ENCODE measurements at places on chromosomes 5 and 9.

DNA sequence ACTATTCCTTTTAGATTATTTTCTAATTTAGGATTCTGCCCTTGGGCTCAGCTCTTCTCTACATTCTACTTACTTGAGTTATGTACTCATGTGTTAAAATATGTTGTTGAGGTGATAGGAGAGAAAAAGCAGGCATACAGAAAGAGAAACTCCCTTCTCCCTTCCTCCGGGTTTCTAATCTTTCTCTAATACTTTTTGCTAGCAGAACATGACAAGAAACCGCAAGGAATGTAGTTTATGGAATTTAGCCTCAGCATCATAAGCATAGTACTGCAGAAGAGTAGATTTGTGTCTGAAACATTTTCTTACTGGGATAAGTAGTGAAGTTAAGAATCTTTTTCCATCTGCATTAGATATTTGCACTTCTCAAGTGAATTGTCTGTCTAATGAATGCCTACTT, 139.5 kb upstream of the CYLC2 start:
- no peak for DNase-seq

- DNase-seq: no peak
These were observed 114.6 kb upstream of the ADAMTSL1 start for GRCh38 chr9:18359335-18359734.

- no peak for DNase-seq
These were observed 27.6 kb downstream of the TRPC7 start for GRCh38 chr5:136337788-136338187.

GRCh38 chr9:19151425-19152159, 24.3 kb upstream of the PLIN2 start:
- DNase-seq: no peak

DNA sequence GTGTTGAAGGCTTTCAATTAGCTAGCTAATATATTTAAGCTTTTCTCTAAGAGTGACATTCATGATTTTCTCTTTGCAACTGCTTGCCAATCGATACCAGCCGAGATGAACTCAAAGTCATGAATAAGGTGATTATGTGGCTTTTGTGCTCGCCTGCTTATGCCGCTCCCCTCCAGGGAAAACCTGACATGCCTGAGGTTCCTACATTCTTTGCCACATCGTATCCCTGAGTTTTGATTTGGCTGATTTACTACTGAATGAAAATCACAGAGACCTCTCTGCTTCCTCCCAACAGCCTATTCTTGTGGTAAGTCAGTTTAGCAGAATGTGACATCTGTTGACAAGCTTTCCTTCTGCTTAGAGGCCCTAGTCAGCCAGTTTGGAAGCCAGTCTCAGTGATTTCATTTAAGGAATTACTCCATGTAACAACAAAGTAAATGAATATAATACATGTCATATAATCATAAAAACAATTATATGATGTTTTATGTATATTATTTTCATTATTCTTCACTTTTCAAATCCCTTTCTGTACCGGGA, 513.4 kb downstream of the CSNK1G3 start:
- DNase-seq: no peak

GRCh38 chr9:93133681-93134014, 403 bp downstream of the NINJ1 start:
- DNase-seq: no peak

- no peak for DNase-seq
These were observed 45.9 kb downstream of the TTC1 start for GRCh38 chr5:160054831-160055230.

DNA sequence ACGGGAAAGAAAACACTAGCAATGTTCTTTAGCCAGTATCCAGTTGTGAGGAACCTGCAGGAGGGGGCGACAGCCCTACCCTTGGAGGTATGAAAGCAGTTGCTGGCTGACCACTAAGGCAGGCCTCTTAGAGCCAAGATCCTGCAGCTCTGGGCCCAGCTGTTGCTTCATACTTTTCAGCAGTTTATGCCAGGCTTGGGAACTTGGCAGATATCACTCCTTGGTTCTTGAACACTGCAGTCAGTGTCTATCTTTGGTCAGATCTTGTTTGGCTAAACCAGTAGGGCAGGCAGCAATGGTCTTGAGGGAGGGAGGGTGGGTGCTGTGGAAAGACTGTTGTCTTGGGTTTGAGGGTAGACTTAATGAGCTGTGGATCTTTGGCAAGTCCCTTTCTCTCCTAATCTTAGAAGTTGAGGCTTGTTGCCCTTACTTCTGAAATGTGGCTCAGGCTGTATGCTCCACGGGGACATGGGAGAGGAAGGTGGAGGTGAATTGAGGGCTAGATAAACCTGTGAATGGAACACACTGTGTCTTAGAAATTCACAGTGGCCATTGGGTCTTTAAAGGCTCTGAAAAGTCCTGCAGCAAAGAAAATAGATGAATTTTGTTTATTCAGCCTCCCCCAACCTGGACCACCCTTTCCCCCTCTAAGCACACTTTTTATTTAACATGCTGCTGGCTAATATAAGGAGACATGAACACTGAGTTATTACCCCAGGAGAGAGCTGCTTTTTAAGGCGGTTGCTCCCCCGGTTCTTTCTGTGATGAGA, 37.5 kb downstream of the ZNF618 start:
- no peak for DNase-seq

DNA sequence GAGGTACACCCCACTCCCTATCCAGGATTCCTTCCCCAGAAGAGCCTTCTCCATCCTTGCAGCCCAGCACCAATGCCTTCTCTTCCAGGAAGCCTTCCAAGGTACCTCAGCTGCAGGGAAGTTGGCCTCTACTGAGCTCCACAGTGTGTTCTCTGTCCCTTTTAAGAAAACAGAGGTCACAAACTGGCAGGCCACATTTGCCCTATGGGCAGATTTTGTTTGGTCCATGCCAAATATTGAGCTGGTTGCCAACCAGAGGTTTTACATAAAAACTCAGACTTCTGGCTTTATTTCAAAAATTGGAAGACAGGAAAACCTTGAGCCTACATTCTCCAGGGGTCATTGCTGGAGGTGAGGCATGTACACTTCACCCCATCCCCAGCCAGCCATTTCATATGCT, 9.0 kb upstream of the NDST1 start:
- DNase-seq: no peak

GRCh38 chr9:134891053-134891452, 10.4 kb downstream of the FCN2 start:
- DNase-seq: no peak

DNA sequence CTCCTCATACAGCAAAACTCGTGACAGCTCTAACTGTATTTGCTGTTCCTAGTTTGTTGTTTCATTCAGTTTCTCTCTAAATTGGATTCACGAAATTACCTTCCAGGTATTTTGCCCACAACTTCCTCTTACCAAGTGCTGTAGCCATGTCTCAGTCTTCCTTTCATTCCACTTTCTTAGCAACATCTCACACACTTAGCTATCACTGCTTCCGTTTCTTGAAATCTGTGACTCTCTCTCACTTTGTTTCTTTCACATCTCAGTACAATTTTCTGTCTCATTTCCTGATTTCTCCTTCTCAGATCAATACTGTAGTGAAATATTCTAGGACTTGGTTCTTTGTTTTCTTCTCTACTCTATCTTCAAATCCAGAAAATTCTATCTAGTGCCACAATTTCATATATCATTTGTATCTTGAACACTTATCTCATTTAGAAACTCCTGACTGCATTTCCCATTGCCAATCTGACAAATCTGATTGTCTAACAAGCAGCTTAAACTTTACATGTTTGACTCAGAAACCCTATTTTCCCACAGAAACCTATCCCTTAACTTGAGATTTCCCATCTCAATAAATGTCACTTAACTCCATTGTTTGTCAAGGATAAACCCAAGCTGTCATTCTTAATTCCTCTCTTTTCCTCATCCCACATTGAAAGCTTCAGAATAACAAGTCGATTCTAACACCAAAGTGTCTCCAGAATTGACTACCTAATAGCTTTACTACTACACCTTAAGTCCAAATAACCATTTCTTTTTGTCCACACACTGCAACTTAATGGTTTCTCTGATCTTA, 303.1 kb downstream of the CDH12 start:
- DNase-seq: no peak

DNA sequence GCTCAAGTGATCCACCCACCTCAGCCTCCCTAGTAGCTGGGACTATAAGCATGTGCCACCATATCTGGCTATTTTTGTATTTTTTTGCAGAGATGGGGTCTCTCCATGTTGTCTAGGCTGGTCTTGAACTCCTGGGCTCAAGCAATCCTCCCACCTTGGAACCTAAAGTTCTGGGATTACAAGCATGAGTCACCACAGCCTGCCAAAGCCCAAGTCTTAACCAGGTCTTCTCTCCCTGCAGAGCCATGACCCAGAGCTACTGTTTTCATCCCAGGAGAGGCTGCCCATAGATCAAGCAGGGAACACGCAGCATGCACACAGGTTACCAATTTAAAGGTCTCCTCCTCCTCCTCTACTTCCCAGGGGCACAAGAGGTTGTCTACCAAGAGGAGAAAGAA, 29.7 kb downstream of the PCDHGC5 start:
- no peak for DNase-seq

- DNase-seq: no peak
These were observed 181.0 kb upstream of the NFIL3 start for GRCh38 chr9:91604451-91605179.

DNA sequence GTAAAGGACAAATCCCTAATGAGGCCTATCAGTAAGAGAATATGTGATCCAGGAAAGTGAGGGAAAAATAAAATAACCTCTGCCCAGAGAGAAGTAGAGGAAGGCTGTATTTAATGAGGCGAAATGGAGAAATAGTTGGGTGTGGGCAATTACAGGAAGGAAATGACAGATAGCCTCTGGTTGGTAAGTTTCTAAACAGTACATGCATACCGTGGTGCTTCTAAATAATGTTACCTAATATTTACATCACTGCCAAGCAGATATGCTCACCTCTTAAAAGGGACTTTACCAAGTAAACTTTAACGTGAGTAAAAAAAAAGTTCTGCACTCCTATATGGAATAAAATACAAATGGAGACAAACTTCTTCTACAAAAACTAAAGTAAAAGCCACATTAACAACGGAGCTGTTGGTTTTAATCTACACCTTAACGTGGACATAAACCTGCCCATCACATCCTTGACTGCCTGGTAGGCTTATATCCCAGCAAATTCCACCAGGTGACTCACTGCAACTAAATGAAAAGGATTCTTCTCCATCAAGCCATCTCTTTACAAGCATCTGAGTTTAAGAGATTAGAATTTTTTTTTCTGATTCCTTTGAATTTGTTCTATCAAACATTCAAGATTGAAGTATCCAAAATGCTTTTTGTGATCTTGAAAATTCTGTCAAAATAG, 12.4 kb downstream of the NFIL3 start:
- no peak for DNase-seq

DNA sequence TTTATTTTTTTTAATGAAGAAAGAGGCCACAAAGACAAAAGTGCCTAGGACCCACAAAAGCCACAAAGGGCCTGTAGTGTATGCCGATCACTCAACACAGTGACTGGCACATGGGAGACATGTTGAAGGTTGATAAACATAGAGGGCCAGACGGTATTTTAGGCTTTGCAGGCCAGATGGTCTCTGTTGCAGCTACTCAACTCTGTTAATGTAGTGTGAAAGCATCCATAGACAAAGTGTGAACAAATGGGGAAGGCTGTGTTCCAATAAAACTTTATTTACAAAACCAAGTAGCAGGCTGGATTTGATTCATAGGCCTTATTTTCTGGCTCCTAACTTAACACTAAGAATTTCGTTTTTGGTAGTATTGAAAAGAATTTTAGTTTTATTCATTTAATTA, 139.9 kb downstream of the SGCD start:
- no peak for DNase-seq

DNA sequence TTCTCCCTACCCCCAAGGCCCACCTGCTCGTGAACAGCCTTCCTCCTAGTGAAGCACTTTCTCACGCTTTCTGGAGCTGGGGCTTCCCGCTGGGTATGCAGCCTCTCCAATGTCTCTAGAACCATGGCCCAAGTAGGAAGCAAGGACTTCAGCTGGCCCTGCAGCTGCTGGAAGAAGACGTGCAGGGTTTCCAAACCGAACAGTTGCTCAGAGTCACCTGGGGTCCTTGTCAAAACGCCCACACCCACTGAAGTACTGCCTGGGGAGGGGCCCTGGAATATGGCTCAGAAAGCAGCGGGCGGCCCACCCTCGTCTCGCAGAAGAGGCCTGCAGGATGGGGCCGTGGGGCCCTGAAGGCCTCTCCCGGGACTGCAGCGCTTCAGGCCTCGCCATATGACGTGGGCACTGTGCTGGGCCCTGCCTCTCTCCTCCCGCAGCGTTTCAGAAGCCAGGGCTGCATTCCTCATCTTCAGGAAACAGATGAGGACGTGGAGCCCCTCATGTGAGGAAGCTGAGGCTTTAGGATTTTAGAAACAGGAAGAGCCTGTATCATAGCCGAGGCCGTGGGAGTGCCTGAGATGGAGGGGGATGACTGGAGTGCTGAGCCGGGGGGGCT, 116.0 kb upstream of the LMX1B start:
- no peak for DNase-seq

GRCh38 chr5:99320436-99320835, 391.6 kb upstream of the CHD1 start:
- DNase-seq: no peak

DNA sequence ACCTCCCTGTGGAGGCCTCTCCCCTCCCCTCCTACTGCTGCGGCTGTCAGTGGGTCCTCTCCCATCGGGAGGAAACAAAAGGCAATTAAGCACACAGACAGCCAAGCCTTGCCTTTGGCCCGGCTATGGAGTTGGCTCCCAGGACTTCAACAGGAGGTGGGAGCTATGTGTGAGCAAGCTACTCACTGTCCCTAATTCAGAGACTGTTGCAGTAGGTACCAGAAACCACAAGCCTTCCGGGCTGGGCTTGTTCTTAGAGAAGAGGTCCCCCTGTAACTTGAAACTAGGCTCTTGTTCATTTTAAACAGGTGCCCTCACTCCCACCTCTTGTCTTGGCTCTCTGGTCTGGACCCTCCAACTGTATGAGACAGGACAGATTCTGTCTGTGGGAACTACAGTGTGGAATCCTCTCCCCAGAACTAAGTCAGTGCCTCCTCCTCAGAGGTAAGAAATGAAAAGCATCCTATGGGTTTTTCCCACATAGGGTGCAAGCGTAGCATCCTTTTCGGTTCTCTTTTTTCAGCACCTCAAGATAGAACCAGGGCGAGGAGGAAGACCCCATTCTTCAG, 561.1 kb downstream of the EBF1 start:
- DNase-seq: no peak

DNA sequence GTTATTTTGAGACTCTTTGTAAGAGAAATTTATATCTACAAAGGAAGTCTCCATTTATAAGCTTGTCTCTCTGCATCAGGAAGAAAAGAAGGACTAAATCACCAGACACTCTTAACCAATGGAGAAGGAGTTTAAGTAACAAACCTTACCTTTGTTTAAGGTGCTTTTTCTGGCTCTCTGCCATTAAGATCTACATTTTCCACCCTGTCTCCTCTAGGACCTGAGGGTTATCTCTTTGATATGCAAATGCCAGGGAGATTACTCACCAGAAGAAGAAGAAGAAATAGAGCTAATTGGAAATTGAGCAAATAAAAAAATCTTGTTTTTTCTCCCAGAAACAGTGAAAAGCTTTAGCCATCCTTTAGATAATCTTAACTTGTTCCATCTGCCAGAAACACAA, 60.9 kb downstream of the CDKN2A start:
- DNase-seq: no peak
